ENCODE measurements at places on chromosomes 6 and 20. TPM values are rescaled to one million over a fixed set of nuclear protein-coding genes. Genes with fewer than 3 reads are reported as not detected.

CCN5 gene
- 92.1 TPM for polyA plus RNA-seq

SEMG1 gene
- polyA plus RNA-seq, result not detected

UBE2J1 gene
- polyA plus RNA-seq, result 24.3 TPM

EEF1E1 gene
- polyA plus RNA-seq, result 39.2 TPM

SRMS gene
- polyA plus RNA-seq, result 0.06 TPM

C6orf15 gene
- polyA plus RNA-seq, result not detected

POM121L2 gene
- polyA plus RNA-seq, result not detected

ZFP57 gene
- 0.01 TPM for polyA plus RNA-seq

GTSF1L gene
- not detected for polyA plus RNA-seq

TTBK1 gene
- polyA plus RNA-seq, result 0.05 TPM

OR14J1 gene
- not detected for polyA plus RNA-seq

TFAP2A gene
- polyA plus RNA-seq, result 0.55 TPM

NKX2-4 gene
- polyA plus RNA-seq, result not detected

PEX3 gene
- 8.4 TPM for polyA plus RNA-seq

GDAP1L1 gene
- polyA plus RNA-seq, result 0.10 TPM

BPI gene
- polyA plus RNA-seq, result 5.6 TPM

ANKRD6 gene
- polyA plus RNA-seq, result 9.2 TPM

ASIP gene
- polyA plus RNA-seq, result 0.87 TPM

LY6G5C gene
- polyA plus RNA-seq, result 3.9 TPM

BCAS1 gene
- polyA plus RNA-seq, result 1.2 TPM

MYL9 gene
- 68.4 TPM for polyA plus RNA-seq

PRDM13 gene
- polyA plus RNA-seq, result not detected
